ENCODE measurements at places on chromosomes 4 and X. TPM values are rescaled to one million over a fixed set of nuclear protein-coding genes. Genes with fewer than 3 reads are reported as not detected.
A peak's percentile ranks its signal among the peaks of the same experiment; 100 is the strongest.

The FOXR2 gene
- total RNA-seq: not detected

The PRRG1 gene
- 14.1 TPM for total RNA-seq

The PNMA6A gene
- total RNA-seq: 0.08 TPM

GRCh38 chrX:129983575-129984110, 1.2 kb downstream of the BCORL1 start:
- no peak for DNase-seq

- peak; percentile 47 for DNase-seq
These were observed 55.2 kb downstream of the CHST7 start for GRCh38 chrX:46628460-46629371.

DNA sequence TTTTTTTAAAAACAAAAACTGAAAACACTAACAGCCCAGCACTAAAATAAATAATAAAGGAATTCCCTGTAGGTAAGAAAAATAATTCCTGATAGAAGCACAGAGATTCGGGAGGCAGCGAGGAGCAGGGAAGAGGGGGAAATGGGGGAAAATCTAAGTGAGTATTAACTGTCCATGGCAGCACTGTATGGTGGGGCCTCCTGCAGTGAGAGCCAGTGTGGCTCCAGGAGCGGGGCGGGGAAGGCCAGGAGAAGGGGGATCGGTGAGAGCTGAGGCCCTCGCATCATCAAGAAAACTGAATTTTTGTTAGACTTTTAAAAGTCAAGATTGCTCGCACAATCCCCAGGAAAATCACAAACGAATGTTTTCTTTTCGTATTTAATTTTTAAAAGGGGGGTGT, 14.1 kb downstream of the RNF212 start:
- no peak for DNase-seq

DNA sequence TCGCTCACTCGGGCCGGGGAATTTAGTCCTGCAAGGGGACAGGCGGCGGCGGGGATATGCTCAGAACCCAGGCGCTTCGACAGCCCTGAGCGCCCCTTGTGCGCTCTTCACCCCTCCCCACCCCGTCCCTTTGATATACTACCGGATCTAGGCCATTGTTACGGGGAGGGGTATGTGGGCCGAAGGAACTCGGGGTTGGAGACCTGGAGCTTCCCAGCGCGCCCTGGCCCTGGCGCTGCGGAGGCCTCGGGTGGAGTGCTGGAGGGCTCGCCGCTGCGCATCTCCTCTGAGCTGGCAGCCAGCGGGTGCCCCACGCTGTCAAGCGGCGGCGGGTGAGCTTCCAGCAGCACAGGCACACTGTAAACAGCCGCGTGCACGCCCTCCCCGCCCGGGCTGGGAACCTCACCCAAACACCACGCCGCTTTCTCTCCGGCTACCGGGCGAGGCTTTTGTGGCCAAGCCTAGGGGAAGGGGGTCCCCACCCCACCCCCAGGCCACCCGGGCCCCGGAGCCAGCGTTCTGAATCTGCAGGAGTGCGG, 54.5 kb upstream of the BCOR start:
- DNase-seq: no peak

DNA sequence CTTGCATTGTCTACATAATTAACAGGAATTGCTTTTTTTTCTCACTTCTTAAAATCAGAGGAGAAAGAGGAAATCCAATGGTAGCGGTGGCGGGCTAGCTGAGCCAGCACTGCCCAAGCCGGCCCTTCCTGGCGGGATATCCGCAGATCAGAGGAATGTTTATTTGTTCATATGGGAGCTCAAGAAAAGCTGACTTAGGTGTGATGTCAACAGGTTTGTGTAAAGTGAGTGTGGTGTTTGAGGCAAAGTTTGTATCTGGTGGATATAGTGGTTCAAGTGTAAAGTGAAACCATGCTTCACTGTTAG, 466 bp upstream of the SLC39A8 start:
- no peak for DNase-seq

DNA sequence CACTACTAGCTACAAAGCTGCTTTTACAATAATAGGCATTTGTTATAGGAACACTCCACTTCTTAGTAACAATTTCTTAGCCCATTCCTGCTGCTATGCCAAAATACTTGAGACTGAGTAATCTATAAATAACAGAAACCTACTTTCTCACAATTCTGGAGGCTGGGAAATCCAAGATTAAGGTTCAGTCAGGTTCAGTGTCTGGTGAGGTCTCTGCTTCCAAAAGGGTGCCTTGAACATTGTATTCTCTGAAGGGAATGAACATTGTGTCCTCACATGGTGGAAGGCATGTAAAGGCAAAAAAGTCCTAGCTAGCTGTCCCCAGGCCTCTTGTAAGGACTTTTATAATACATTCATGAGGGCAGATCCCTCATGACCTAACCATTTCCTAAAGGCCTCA, 7.0 kb downstream of the SLC9B1 start:
- no peak for DNase-seq

- no peak for DNase-seq
These were observed 9.7 kb downstream of the UNC5C start for GRCh38 chr4:95539106-95539505.

DNA sequence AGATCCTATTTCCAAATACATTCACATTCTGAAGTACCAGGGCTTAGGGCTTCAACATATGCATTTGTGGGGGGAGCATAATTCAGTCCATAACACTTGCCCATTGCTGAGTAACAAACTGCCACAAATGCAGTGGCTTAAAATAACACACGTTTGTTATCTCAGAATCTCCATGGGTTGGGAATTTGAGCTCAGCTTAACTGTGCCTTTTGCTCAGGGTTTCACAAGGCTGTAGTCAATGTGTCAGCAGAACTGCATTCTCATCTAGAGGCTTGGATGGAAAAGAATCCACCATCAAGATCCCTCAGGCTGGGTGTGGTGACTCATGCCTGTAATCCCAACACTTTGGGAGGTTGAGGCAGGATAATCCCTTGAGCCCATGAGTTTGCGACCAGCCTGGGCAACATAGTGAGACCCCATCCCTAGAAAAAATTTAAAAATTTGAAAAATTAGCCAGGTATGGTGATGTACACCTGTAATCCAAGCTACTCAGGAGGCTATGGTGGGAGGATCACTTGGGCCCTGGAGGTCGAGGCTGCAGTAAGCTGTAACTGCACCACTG, 25.8 kb upstream of the TBL1X start:
- DNase-seq: peak; percentile 61

All from HFFc6 (cell line).